Midbrain (tissue), 1 donor: ENCODE measurements at places on chromosomes 16 and 17.
A peak's percentile ranks its signal among the peaks of the same experiment; 100 is the strongest.

- DNase-seq: no peak
Observed at GRCh38 chr17:18028952-18029540, 9.9 kb downstream of the ATPAF2 start.

DNA sequence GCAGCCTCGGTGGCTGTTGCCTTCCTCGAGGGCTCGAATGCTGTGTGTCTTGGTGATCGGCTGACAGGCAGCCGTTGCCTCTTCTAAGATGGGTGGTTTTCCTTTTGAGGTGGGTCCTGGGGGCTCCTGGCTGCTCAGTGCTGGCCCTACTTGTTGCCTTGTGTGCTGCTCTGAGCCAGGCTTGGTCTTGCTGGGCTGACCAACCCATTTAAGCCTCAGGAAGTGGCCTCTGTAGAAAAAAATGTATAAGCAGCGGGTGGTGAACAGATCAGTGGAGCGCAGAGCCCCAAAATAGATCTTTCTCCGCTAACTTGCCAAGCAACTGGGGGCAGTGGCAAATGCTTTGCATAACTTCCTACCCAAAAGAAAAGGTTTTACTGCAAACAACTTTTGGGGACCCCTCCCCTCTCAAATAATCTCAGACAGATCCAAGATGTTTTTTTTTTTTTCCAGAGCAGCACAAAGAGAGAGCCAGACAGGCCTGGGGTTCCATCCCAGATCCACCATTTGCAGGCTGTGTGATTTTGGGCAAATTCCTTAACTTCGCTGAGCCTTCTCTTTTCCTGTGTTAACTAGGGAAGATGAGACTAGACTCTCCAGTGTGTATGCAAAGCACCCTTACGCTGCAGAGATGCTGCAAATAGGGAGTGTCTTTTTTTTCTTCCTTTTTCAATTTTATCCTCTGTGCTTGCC, 42.5 kb downstream of the PLCG2 start:
- no peak for DNase-seq

GRCh38 chr16:28001642-28002041, 61.9 kb downstream of the GSG1L start:
- no peak for DNase-seq

DNA sequence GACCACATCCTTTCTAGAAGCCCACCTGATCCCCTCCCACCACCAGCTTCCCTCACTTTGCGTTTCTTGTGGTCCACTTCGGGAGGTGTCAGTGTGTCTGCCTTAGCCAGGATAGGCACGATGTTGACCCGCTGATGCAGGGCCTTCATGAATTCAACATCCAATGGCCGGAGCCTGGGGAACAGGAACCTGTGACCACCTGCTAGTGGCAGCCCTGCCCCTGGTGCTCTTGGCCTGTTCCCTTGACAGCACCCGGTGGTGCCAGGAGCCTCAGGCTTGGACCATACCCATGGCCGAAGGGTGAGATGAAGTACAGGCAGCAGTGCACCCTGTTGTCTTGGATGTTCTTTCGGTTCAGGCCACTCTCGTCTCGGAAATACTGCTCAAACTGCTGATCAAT, 7.2 kb upstream of the MTMR4 start:
- no peak for DNase-seq

GRCh38 chr17:32553168-32553567, 66.4 kb downstream of the CDK5R1 start:
- no peak for DNase-seq

DNA sequence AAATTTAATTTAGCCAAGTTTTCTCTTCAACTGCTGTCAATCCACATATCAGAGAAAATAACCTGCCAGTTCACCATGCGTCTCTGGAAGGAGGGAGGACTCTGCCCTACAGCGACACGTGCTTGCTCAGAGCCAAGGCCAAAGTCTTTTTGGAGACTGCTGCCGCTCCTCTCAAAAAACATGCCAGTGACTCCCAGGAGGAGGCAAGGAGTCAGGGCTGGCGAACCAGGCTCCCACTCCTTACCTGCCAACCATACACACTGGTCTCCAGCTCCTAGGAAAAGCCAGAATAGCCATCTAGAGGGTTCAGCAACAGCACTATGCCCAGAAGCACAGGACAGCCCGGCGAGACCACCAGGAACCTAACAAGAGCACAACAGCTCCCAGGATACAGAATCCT, 73.0 kb downstream of the ANKRD11 start:
- no peak for DNase-seq

DNA sequence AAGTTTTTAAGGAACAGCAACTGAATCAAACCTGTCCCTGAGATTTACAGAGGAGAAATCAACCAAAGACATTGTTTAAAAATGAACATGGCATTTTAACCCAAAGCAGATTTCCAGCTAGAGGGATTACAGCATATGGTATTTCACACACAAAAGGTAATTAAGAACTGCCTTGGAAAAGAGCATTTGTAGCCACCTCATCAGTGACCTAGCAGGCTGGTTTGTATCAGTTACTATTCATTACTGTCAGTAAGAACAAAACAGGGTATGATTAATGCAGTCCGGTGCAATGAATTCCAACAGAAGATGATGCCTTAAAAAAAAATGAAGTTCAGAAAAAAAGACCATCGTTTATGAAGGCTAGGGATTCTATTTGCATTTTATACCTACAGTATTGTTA, 219.9 kb downstream of the CHD9NB start:
- no peak for DNase-seq

- DNase-seq: peak; percentile 61
Observed at GRCh38 chr16:8887952-8888560, 5.9 kb downstream of the LITAFD start.

DNA sequence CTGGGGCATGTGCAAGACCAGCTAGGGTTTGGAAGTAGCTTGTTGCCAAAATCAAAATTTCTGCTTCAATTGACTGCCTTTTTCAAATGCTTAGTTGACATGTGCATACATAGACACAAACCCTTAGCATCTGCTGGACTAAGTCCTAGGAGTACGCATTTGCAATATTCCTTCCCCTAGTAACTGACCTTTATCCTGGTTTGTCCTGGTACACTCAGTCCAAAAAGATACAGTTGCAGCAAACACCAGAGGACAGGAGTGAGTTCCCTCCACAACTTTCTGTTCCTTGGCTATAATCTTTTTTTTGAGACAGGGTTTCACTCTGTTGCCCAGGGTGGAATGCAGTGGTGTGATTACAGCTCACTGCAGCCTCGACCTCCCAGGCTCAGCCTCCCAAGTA, 290.2 kb upstream of the ERCC4 start:
- no peak for DNase-seq

GRCh38 chr17:47338026-47338425, 14.3 kb downstream of the EFCAB13 start:
- no peak for DNase-seq

DNA sequence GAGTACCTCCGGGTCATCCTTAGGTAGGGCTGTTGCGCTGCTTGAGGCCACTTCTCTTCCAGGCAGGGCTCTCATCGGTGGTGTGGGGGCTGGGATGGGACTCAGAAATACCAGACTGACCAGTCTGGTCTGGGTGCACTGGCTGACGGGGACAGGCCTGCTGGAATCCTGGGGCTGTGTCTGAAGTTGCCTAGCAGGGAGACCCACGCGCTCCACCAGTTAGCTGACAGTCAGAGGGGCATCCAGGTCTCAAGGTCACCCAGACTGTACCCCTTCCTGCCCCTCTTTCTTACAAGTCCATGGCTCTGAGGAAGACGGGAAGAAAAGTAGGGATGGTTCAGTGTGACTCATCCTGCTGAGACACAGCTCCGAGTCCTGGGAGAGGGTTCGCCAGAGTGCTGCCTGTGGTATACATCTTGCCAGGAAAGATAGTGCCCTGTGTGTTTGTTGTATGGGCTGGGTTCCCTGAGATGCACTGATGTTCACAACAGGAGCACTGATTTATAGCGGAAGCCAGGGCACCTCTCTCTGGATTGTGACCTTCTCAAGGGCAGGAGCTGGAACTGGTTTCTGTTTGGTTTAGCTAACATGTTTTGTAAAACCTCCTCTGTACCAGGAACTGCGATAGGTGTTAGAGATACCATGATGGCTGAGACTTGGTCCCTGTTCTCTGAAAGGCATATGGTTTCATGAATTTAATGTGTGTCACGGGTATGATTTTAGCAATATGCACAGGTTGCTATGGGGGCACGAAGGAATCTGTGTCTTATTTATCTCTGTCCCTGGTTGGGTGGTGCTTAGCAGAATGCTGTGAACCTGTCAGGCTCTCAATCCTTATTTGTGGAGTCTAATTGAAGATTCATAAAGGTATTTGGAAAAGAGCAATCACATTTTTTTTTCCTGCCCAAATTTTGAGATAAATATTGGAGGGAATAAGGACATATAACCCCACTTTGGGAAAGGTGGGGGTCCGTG, 97.5 kb downstream of the OR1D5 start:
- DNase-seq: no peak

DNA sequence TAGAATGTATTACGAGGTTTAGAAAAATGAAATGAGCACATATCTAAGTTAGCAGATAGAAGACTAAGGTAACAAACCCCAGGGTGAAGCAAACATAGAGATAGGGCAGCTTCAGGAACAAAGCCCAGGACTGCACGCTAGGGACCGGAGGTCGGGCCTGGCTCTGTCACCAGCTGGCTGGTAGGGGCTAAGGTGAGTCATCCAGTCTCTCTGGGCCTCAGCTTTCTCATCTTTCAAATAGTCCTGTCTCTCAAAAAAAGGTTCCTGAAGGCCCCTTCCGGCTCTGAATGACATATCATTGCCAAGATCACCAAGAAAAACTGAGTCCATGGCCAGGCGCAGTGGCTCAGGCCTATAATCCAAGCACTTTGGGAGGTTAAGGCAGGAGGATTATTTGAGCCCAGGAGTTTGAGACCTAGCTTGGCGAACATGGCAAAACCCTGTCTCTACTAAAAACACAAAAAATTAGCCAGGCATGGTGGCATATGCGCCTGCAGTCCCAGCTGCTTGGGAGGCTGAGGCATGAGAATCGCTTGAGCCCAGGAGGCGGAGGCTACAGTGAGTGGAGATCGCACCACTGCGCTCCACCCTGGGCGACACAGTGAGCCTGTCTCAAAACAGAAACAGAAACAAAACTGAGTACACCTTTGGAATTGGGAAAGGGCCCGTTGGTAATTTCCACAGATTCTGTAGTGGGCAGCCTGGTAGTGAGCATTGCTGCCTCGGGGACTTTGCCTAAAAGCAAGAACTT, 26.0 kb downstream of the PKD1L3 start:
- no peak for DNase-seq

- no peak for DNase-seq
Observed at GRCh38 chr17:58412961-58413586, 4.3 kb downstream of the RNF43 start.

GRCh38 chr16:4623593-4623992, 1.0 kb upstream of the MGRN1 start:
- DNase-seq: no peak

GRCh38 chr17:34445101-34445500, 82.1 kb upstream of the CCL1 start:
- no peak for DNase-seq

DNA sequence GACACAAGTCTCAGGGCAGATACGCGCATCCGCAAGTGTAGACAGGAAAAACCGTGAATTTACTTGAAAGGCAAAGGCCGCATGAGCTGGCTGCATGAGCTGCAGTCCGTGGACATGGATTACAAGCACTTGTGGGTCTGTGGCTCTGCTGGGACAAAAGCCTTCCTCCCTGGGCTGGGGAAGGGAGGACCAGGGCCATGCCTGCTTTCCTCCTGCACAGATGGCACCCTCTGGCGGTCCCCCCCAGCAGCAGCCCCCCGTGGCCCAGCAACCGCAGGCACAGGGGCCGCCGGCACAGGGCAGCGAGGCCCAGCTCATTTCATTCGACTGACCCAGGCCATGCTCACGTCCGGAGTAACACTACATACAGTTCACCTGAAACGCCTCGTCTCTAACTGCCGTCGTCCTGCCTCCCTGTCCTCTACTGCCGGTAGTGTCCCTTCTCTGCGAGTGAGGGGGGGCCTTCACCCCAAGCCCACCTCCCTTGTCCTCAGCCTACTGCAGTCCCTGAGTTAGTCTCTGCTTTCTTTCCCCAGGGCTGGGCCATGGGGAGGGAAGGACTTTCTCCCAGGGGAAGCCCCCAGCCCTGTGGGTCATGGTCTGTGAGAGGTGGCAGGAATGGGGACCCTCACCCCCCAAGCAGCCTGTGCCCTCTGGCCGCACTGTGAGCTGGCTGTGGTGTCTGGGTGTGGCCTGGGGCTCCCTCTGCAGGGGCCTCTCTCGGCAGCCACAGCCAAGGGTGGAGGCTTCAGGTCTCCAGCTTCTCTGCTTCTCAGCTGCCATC, 1.7 kb upstream of the MRPL12 start:
- DNase-seq: no peak

- peak; percentile 96 for DNase-seq
Observed at GRCh38 chr16:30534368-30535105, at the start of gene ZNF747. Gene ZNF747, minus strand, starts transcription at chr16:30534858. Its CDS starts 179 bp downstream, at chr16:30534679.

DNA sequence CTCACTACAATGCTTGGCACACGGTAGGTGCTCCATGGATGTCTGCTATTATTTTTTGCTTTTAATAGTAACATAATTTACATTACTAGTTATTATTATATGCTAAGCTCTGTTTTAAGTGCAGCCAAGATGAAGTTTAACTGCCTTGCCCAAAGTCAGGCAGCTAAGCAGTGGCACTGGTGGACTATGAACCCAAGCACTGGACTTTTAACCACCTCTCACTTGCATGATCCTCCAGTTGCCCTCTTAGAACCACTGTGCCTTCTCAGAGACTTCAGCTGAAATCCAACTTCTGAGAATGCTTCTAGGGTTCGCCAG, 1.5 kb upstream of the ZNF207 start:
- DNase-seq: no peak

DNA sequence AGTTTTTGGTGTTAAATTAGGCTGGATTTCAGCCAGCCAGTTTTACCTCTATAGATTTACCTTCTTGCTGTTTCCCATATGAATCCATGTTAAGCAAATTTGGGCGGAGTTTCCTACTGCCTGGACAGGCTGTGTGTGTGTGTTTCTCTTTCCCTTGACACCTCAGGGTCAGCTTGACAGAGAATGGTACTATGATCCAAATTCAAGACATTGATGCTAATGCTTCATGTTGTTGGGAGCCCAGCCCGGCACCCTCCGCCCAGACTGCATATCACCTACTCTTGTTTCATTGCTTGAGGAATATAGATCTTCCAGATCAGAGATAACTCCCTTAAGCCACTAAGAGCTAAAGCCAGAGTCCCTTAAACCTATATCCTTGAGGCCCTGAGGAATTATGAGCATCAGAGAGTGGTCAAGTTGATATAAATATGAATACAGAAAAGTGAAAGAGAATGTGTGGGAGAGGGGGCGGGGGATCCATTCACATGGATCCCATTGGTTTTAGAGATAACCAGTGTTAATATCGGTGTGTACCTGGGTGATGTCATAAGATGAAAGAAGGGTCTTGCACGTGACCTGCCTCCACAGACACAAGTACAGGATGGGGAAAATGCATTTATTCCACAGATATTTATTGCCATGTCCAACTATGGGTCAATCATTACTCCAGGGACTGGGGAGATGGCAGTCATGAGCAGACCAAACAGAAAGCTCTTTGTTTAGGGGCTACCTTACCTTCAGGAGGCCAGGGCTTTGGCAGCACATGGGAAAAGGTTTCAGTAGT, 69.7 kb downstream of the WIPI1 start:
- no peak for DNase-seq

- no peak for DNase-seq
Observed at GRCh38 chr17:39548494-39549225, 59.1 kb downstream of the NEUROD2 start.
